ENCODE measurements at places on chromosomes 2 and 18.

GRCh38 chr2:37614061-37614738 is 57.2 kb downstream of the CDC42EP3 start:
- peak; percentile 85 for DNase-seq

DNA sequence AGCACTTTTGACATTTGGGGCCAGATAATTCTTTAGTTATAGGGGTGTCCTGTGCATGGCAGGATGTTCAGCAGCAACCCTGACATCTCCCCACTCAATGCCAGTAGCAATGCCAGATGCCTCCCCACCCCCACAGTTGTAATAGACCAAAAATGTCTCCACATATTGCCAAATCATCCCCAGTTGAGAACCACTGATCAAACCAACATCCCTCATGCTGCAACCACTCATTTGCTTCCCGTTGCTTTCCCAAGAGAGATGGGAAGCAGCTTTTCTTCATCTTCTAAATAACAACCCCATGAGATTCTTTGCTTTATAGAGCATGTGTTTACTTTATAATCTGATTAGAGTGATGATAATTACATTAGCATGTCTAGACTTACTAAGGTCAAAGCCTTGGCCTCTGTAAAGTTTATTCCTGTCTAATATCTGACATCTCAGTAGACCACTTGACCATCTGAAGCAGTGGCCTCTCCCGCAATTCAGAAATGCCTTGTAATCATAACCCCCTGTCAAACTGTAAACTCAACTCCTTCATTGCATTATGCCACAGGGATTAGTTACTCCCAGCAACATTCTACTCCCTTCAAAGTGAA is 28.7 kb upstream of the C1D start:
- no peak for DNase-seq

GRCh38 chr2:165889798-165890197 is 63.8 kb downstream of the TTC21B start:
- DNase-seq, result no peak

DNA sequence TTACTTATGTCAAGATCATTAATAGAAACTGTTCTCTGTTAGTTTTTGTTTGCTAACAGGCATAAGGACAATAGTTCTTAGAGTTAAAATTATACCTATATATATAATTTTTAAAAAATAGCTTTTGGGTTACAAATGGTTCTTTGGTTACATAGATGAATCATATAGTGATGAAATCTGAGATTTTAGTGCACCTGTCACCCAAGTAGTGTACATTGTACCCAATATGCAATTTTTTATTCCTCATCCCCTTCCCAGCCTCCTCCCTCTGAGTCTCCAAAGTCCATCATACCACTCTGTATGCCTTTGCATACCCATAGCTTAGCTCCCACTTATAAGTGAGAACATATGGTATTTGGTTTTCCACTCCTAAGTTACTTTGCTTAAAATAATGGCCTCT is 26.4 kb downstream of the SLC4A1AP start:
- no peak for DNase-seq

- DNase-seq, result no peak
Measured at GRCh38 chr2:241008711-241009121, 10.3 kb downstream of the SNED1 start.

DNA sequence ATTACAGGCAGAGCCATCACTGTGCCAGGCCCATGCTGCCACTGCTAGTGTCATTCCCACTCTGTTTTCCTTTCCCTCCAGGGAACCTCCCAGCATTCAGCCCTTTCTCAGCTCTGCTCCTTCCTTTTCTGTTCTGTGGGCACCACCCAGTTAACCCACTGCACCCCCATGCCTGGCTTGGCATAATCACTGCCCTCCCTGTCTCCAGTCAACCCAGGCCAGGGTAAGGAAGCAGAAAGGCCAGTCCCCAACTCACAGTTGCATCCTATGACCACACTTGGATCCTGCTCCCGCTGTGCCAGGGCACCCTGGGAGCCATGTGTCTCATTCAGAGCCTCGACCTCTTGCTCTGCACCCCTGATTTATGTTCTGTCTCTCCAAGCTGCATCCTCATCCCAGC is 32.2 kb downstream of the DPYSL5 start:
- no peak for DNase-seq

DNA sequence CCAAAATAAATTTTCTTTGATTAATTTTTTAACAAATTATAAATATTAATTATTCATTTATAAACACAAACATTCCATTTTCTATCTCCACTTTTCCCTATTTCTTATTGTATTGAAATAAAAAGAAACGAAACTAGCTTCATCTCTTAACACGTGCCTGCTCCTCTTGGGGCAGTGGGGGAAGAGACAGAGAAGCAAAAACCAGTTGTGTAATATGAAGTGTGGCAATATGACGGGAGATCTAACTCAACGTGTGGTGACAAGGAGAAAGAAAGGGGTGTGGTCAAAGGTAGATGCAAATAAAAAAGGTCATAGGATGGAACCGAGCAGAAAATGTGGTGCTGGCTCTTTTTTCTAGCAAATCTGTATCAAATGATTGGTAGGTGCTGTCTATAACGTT is 106.9 kb upstream of the SLC8A1 start:
- no peak for DNase-seq

DNA sequence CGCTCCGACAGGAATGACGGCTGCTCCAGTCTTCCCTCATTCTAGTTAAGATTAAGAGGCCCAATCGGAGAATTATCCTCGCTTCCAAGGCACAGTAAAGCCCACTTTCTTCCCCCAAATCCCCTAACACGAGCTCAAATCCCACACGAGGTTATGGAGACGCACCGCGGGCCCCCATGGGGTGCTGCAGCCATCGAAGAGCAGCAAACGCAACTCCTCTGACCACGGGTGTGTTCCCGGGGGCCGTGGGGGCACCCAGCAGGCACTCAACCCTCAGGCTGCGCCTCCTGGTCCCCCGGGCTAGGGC is 446 bp downstream of the COPS9 start:
- DNase-seq, result no peak

GRCh38 chr2:24592441-24593100 is 101.5 kb downstream of the NCOA1 start:
- no peak for DNase-seq

DNA sequence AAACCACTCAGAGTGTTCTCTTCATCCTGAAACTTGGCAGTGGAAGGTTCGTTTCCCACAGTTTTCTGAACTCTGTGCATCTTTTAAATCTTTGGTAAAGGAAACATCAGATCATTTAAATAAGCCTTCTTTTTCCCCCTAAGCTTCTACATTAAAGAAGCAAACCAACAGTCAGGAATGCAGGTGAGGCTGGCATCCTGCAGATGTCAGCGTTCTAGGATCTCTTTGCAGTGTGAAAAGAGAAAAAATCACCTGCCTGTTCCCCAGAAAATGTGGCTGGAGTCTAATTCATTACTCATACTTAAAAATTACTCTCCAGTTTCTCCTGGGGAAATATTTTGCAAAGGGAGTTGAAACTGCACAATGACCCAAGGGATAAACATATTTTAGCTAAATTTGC is 64.5 kb upstream of the ZCCHC2 start:
- DNase-seq, result no peak

DNA sequence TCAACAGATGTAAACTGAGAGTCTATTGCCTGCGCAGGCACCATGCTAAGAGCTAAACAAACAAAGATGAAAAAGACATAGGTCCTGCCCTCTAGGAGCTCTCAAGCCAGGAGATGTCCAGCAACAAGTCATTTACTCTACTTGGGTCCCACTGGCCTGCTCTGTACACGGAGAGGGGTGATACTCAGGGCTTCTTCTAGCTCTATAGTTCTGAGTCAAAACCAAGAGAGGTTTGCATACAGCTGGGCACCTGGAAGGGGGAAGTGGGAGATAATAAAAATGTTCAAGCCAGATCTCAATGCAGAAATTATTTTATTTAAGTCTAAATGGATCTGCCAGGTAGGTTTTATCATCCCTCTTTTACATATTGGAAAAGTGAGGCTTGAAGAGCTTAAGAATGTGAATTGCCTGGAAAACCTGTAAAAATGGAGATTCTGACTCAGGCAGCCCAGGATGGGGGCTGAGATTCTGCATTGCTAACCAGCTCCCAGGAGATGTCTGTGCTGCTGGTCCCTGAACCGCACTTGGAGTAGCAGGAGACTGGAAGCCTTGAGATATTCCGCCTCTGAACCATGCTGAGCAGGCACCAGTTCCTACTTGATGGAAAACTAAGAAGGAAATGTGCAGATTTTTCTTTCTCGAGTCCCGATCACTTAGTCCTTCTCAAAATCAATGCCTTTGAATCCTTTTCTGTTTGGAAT is 201.1 kb downstream of the PRKCE start:
- no peak for DNase-seq

DNA sequence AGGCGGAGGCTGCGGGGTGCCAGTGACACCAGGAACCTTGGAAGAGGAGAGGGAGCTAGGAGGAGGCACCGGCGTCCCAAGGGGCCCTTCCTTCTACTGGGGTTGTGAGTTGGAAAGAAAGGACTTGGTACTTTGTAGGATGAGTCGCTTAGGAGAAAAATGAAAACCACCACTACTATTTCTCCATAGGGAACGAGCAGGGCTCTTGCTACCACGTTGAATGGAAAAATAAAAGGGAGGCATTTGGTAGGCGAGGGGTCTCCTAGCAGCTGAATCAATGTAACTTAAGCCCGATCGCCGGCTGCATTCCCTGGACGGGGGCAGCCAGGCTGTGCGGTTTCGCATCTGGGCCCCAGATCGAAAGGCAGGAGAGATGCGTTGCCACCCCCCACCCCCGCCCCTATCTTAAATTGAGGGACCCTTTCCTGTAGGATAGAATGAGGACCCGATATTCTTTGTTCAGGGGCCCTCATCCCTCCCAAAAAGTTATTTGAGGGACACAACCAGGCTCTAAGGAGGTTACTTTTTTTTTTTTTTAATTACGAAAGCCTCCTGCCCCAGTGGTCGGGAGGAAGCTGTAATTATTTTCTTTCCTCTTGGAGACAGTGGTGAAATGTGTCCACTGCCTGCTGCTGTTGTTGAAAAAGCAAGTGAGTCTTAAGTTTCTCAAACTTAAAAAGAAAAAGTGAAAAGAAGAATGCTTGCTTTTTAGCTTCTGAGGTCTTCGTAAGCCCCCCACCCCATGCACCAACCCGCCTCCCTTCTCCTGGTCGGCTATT is 1.3 kb downstream of the IGFBP2 start:
- no peak for DNase-seq

DNA sequence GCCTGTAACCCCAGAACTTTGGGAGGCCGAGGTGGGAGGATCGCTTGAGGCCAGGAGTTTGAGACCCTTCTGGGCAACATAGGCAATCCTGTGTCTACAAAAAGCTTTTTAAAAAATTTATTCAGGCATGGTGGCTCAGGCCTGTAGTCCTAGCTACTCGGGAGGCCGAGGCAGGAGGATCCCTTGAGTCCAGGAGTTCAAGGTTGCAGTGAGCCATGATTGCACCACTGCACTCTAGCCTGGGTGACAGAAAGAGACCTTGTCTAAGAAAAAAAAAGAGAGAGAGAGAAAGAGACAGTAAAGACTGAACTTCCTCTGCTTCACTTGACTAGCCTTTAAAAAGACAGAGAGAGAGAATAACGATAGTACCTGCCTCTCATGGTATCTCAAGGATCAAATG is 62.4 kb downstream of the INPP5D start:
- DNase-seq, result no peak

GRCh38 chr2:99198103-99198841 is 17.3 kb downstream of the MRPL30 start:
- DNase-seq, result no peak

GRCh38 chr2:568639-569235 is 108.5 kb downstream of the TMEM18 start:
- DNase-seq, result peak; percentile 0

- no peak for DNase-seq
Measured at GRCh38 chr2:101733257-101733993, 35.9 kb downstream of the MAP4K4 start.

DNA sequence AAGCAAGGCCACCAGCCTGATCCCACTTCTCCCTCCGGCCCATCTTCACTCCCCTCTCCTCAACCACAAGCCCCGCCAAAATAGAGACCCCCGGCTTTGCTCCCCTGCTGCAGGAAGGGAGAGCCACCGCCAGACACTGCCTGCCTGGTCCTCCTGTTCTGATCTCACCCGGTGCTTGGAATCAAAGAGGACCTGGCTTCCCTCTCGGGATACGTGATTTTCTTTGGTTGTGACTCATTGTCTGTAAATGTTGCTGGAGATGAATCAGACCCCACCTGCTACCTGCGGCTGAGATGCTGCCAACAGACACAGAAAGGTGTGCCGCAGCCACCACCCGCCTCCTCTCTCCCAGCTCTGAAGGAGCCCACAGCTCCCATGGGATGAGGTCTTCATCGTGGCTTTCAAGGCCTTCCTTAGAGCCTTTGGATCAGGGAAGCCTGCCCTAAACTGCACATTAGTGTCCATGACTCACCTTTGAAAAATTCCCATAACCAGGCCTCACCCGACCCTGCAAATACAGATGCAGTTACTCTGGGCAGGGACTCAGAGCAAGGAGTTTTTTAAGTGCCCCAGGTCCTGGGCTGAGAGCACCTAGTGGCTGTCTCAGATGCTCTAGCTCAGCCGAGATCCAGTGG is 79.4 kb upstream of the ZNF532 start:
- peak; percentile 85 for DNase-seq

DNA sequence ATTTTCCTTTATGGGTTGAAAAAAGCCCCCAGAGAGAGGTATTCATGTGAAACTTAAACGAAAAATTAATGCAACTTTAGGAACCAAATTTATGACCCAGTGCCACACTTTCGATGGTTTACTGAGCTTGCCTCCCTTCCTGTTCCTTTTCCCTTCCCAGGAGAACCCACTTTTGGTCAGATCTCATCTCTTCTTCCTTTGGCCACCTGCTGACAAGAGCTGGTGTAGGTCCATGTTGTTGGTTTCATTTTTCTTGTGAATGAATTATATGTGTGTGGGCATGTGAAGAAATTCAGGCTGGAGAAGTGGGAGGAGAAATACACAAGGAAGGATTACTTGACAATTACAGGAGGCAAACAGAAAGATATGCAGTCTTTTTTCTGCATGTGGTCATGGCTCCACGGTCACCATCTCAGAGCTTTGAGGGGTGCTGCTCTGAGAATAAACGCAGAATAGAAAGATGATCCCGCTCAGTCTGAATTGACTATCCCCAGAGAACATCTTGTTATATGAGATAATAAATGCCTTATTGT is 111.3 kb upstream of the TCF4 start:
- DNase-seq, result peak; percentile 1

DNA sequence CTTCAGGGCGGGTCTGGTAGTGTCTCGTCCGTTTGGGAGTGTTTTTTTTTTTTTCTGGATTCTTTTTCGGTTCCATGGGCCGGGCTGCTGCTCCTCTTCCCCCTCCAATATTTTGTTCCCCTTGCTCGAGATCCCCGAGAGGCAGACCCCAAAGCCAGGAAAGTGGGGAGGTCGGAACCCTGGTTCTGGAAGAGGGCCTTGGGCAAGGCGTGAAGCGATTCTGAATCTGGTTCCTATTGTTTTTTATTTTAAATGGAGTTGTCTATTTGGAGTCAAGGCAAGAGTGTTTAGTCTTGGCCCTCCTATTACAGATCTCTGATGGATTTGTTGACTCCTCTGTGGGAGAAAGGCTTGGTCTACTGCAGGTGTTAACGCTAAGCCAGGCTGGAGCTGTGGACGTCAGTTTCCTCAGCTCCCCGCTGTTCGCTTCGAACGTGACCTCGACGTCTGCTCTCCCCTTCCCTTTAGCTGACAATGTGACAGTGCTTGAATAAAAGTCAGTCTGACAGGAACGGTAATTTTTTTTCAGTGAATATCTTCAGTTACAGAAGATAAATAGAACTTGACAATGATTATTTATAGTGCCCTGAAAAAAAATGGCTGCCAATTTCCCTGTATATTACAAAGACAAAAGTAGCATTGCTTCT is 683 bp upstream of the DNAJC27 start:
- peak; percentile 36 for DNase-seq
